Urinary bladder (tissue), 4 donors: ENCODE measurements at places on chromosomes 16 and 17. TPM values are rescaled to one million over a fixed set of nuclear protein-coding genes. Genes with fewer than 3 reads are reported as not detected.

MIEF2 gene
- polyA plus RNA-seq, result 13.7 TPM

DNA sequence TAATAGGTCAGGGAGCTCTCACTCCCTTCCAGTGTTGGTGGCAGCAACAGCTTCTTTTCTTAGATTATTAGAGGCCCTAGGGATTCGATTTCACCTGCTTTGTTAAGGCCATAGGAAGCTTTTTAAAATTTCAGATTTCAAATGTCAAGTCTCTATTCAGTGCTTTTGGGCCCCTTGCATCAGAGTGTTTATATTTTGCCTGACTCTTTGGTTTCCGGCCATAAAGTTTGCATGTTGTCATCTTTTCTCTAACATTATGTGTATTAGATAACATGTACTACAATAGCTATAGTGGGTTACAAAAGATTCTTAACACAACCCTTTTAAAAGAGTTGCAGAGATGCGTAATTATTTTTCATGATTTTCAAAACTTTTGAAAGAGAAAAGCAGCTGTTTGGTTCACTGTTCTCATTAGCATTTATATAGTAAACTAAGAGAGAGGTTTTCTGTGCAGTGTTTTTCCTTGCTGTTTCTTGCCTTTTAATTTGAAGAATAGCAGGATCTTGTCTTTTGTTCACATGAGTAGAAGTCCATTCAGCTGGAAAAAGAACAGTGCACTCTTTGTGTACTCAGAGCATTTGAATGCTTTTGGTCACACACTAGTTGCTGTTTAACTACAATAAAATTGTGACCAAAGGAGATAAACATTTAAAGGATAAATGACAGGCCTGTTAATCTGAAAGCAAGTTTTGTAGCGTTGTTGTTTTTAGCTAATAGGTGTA lies 52.5 kb downstream of the FTO start:
- DNase-seq, result no peak

GRCh38 chr17:29567554-29568330 lies 759 bp upstream of the TP53I13 start:
- no peak for DNase-seq

- no peak for DNase-seq
These were observed 2.0 kb downstream of the ADAT1 start for GRCh38 chr16:75621170-75621477.

GRCh38 chr17:39792526-39793221 lies 54.9 kb downstream of the GRB7 start:
- no peak for DNase-seq

DNA sequence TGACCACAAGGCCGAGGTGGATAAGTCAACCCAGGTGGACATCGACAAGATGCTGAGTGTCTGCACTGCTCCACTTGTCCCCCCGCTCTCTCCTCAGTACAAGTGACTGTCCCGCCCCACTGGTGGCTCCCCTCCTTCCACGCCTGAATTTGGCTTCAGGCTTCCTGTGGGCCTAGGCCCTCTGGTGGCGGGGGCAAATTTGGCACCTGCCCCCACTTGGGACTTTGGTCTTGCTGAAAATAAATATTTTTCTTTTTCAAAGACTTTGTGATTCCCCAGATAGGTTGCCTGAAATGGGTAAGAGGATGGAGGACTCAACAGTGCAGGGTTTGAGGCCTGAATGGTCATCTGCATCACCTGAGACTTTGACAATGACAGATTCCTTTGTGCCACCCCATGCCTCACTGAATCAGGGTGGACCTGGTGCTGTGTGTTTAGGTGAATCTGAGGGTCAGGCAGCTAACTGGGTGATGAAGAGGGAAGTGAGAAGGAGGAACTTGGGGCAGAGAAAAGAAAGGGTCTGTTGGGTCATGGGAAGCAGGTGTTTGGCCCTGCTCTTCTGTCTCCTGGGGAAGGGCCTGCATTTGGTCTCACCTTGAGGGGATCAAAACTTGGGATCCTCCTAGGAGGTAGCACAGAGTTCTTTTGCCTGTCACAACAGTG lies 2.0 kb downstream of the C16orf86 start:
- no peak for DNase-seq

DNA sequence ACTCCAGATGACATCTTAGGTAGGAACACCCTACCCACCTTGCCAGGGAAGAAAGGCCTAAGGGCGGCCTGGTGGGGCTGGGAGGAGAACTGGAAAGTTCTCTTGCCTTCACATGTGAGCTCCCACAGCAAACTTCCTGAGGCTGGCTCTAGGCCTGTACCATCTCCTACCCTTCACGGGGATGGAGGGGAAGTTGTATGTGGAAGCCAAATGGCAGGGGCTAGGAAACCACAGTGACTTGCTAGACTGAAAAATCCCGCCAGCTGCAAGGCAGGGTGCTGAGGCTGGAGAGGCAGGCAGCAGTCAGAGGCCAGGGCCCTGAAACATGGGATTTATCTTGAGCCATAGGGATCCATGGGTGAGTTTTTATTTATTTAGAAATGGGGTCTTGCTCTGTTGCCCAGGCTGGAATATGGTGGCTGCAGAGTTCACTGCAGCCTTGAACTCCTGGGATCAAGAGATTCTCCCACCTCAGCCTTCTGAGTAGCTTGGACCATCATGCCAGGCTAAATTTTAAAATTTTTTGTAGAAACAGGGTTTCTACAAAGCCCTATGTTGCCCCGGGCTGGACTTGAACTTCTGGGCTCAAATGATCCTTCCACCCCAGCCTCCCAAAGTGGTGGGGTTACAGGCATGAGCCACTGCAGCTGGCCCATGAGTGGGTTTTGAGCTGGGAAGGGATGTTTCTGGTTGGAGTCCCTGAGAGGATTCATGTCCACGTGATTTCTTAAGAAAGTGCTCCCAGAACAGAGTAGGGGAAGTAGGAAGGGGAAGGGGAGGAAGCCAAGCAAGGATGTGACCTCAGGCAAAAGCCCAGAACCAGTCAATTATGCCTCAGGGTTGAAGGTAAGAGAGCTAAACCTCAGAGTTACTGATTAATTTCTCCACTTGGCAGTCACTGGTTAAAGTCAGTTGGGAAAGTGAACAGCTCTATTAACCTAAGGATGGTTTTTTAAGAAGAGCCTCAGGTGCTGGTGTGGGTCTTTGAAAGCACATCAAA lies 4.0 kb upstream of the KAT8 start:
- DNase-seq, result no peak

DNA sequence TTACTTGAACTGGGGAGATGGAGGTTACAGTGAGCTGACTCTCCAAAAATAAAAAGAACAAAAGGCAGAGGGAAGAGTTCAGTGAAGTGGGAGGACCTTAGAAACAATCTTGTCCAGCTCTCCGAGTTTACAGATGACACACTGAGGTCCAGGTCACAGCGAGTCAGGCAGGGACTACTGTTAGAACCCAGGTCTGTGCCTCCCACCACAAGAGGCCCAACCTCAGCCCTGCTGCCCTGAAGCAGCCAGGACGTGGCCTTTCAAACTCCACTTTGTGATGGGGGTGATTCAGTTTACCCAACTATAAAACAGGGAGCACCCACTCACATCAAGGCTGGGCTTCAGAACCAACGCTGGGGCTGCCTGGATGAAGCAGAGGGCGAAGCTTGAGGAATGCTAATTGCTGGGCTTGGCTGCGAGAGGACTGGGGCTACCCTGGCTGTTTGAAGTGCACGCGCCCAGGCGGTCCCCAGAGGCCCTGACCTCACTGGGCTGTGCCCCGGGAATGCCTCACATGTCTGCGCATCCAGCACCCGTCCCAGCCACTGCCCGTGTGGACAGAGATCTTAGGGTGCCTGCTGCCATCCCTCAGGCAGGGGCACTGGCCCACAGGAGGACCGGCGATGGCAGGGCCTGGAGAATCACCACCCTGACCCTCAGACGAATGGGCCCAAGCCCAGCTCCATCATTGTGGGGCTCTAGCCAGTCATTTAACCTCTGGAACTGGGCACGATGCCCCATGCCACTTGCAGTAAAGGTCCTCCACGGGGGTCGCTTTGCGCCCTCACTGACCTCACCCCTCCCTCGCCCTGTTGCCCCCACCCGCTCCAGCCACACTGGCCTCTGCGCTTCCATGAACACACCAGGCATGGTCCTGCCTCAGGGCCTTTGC lies 11.4 kb downstream of the SLC5A10 start:
- DNase-seq, result no peak

GRCh38 chr16:5604770-5605169 lies 507.2 kb upstream of the EEF2KMT start:
- DNase-seq, result no peak

DNA sequence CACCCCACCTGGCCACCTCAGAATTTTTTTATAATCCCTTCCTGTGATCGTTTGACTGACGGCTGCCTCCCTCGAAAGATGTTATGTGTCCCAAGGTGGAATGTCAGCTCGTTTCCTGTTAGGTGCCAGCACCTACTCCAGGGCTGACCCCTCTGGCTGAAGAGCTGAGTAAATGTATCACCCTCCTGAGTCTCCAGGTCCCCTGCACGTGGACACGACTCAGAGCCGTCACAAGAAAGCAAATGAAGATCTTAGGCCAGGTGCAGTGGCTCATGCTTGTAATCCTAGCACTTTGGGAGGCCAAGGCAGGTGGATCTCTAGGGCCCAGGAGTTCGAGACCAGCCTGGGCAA lies 273.2 kb downstream of the C16orf95 start:
- DNase-seq, result no peak

- no peak for DNase-seq
These were observed 1.5 kb downstream of the GRIN2A start for GRCh38 chr16:10180771-10181163.

DNA sequence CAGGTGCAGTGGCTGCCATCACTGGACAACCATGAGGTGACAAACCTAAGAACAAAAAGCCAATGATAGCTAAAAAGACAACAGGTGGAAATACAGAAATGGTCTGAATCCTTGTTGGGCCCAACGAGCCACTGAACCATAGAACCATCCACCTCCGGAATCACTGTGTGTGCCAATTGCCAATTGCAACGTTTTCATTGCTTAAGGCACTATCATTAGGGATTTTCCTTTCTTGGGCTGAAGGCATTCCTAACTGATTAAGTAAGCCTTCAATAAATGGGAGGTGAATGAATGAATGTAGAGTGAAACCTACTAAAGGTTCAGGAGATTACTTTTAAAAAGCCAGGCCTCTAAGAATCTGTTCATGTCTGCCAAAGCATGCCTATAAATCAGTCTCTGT lies 3.6 kb downstream of the USP31 start:
- DNase-seq, result no peak

DNA sequence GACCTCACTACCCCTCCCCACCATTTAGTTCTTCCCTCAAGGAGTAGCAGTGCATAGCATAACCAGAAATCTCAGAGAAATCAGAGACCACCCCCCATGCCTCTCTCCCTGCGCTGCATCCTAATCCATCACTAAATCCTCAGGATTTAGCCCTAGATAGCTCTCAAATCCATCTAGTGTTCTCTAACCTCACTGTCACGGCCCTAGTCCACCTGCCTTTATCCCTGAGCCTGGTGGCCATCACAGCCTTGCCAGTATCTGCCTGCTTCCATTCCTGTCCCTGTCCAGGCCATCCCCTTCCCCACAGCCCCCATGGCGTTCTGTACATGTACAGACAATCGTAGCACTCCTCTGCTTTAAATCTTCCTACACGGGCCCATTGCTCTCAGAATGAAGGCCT lies 19.1 kb downstream of the CBLN1 start:
- no peak for DNase-seq
